Type B pancreatic cell (in vitro differentiated cells): ENCODE measurements at places on chromosomes 13 and 19. TPM values are rescaled to one million over a fixed set of nuclear protein-coding genes. Genes with fewer than 3 reads are reported as not detected.

GRCh38 chr19:41999878-42000208 is 5.8 kb upstream of the ATP1A3 start:
- H3K27ac ChIP-seq = no peak overlapping the region
- H3K4me1 ChIP-seq = peaks cover 6% of the 10 kb centered on the region
- peaks cover 86% of the 10 kb centered on the region for H3K27me3 ChIP-seq
- H3K4me3 ChIP-seq = no peak overlapping the region

The TUBB4A gene
- 6.8 and 10.9 TPM in 2 replicates for total RNA-seq

DNA sequence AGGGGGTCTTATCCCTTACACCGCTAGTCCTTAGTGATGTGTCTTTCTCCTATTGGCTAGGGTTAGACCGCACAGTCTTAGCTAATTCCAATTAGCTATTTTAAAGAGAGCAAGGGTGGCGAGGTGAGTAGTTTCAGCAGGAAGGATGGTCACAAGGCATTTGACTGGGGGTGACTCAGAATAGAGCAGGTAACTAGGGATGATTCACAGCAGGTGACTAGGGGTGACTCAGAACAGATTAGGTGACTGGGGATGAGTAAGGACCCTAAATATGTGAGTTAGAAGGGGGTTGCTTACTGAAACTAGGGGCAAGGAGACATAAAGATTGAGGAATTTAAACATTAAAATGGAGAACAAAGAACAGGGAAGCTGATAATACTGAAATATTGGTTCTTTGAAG is 64.3 kb downstream of the ZNF66 start:
- peaks cover 8% of the 10 kb centered on the region for H3K36me3 ChIP-seq
- no peak overlapping the region for H3K27ac ChIP-seq
- no peaks in the 10 kb centered on the region for H3K27me3 ChIP-seq
- DNase-seq = no peak
- H3K4me1 ChIP-seq = no peaks in the 10 kb centered on the region

DNA sequence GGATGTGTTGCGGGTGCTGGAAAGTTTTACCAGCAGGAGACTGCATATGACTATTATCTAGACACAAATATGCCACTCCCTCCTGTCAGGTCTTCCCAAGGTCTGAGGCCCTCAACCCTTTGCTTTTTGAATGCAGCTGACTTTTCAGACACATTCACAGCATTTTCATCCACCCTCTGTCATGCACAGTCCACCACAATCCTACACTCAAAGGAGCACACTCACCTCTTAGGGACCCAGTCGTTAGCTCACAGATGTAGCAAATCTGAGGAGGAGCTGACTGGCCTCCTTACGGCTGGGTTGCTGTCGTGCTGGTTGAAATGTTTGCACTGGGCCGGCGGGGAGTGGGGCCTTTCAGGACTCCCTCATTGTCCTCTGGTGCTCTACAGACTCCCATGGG is 479.4 kb downstream of the IRS2 start:
- H3K36me3 ChIP-seq = no peaks in the 10 kb centered on the region
- H3K4me1 ChIP-seq = no peaks in the 10 kb centered on the region
- H3K27me3 ChIP-seq = peaks cover 8% of the 10 kb centered on the region
- no peak for DNase-seq
- no peak overlapping the region for H3K4me3 ChIP-seq

The CCDC70 gene
- not detected in 2 replicates for total RNA-seq

- H3K4me1 ChIP-seq = peaks cover 4% of the 10 kb centered on the region
- H3K27me3 ChIP-seq = no peaks in the 10 kb centered on the region
- no peak overlapping the region for H3K27ac ChIP-seq
- no peak overlapping the region for H3K4me3 ChIP-seq
These were observed 128.0 kb downstream of the TRPC4 start for GRCh38 chr13:37741536-37741935.

DNA sequence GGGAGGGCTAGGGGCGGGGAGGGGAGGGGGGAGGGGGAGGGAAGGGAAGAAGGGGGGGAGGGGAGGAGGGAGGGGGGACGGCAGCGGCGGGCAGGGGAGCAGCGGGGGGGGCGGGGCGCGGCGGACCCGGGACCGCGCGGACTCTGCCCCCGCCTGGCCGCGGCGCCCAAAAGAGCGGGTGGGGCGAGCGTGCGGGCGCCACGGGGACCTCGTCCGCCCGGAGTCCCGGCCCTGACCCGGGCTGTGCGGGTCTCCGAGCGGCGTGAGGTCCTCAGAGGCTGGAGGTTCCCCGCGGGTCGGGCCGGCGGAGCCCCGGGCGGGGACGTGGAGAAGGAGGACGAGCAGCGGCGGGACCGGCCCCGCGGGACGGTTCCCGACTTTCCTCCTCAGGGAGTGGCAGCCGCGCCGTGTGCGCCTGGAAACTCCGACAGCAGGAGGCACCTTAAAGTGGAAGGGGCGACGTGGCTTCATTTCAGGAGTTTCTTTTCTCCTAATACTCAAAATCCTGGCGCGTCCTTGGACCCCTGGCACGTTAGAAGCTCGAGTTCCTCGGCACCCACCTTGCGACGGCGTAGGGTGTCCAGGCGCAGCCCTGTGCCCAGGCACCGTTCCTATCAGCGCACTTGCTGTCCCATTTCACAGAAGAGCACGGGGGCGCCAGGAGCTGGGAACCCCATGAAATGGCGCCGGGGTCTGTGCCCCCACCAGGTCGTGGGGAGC is 518 bp upstream of the PLPP2 start:
- no peaks in the 10 kb centered on the region for H3K36me3 ChIP-seq
- no peak for DNase-seq
- peaks cover 25% of the 10 kb centered on the region for H3K4me1 ChIP-seq

GRCh38 chr19:33698576-33699435 is 77.1 kb downstream of the CHST8 start:
- no peak for DNase-seq
- H3K4me3 ChIP-seq = no peak overlapping the region
- H3K27me3 ChIP-seq = peaks cover 27% of the 10 kb centered on the region
- no peaks in the 10 kb centered on the region for H3K36me3 ChIP-seq
- no peak overlapping the region for H3K27ac ChIP-seq

The PDE4C gene
- total RNA-seq = 0.33 and 0.89 TPM in 2 replicates

The ZNF28 gene
- total RNA-seq = 23.0 and 40.0 TPM in 2 replicates
